ENCODE measurements at places on chromosomes 6 and 20. TPM values are rescaled to one million over a fixed set of nuclear protein-coding genes. Genes with fewer than 3 reads are reported as not detected.

- DNase-seq: peak; percentile 64
These were observed 197.1 kb upstream of the RGS17 start for GRCh38 chr6:153328194-153328593.

GRCh38 chr20:57187068-57187634 is 79.3 kb downstream of the BMP7 start:
- DNase-seq: no peak

Gene ZBTB46
- 3.3 TPM for total RNA-seq

GRCh38 chr6:7468382-7469081 is 72.9 kb upstream of the DSP start:
- DNase-seq: peak; percentile 48

Gene DAAM2
- total RNA-seq: not detected

Gene NRN1
- 0.39 TPM for total RNA-seq

DNA sequence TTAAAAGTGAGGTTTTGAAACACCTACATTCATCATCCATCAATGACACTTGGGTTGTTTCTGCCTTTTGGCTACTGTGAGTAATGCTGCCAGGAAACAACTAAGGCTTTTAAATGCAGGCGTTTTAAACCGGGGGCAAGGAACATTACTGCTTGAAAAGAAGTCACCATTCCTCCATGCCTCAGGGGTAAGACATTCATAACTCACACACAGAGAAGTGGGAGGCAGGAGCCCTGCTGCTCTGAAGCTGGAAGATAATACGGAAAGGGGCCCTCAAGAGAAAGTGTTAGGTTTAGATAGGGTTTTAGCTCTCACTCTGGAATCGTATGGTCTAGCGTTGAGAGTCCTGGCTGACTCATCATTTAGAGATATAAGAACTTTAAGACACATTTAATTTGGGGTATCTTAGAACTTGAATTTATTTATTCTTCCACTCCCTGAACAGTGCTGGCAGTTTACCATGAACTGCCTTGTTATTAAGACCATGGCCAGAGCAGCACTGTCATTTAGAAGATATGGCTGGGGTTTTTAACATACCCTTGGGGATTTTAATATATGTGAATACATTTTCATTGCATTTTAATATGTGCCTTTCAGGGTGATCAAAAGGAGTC is 1.8 kb downstream of the TUBB1 start:
- DNase-seq: no peak

- DNase-seq: peak; percentile 9
These were observed 971.3 kb upstream of the DEFB115 start for GRCh38 chr20:30286157-30286556.

- DNase-seq: no peak
These were observed 70.7 kb downstream of the SOBP start for GRCh38 chr6:107560657-107561056.

DNA sequence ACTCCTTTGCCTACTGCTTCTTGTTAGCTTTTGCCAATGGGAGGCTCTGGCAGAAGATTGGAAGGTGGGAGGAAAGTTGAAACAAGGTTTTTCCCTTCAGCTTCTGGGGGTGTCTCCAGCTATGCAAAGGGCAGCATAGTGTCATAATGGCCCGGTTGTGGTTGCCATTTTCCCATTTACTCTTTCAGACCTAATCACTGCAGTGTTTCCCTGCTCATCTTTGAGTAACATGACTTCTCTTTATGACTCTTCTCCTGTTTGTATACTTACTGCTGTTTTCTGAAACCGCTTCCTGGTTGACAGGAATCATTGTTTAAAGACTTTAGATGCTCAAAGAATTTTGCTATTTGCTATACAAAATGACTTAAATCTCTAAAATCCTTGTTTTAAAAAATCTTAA is 19.9 kb downstream of the NRN1 start:
- DNase-seq: no peak

DNA sequence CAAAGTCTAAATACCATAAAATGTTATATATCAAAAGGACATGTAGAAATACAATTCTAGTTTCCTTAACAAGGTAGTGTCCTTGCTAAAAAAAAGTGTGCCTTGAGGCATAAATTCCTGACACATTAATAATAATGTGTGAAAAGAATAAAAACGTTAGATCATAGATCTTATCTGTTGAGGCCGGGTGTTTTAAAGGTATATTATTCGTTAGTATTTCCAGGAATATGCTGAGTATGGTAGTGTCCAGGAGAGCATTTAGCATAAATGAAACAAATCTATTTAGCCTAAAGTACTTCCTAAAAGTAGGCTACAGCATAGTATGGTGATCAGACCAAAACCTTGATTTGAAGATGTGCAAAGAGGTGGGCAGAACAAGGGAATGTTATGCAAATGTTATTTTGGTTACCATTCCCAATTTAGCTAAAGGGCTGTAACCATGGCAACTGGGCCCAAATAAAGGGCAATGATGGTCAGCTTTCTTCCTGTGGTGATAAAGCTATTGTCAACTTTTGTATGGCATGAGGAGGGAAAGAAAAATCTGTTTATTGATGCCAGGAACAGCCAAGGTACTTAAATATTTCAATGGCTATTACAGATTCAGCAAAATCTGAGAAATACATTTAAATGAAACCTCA is 18.9 kb downstream of the MKKS start:
- DNase-seq: peak; percentile 13

- DNase-seq: no peak
These were observed 4.6 kb upstream of the BICRAL start for GRCh38 chr6:42777126-42777822.

Gene GLP1R
- not detected for total RNA-seq

- DNase-seq: no peak
These were observed 100.0 kb downstream of the PRDM1 start for GRCh38 chr6:106186172-106186571.

DNA sequence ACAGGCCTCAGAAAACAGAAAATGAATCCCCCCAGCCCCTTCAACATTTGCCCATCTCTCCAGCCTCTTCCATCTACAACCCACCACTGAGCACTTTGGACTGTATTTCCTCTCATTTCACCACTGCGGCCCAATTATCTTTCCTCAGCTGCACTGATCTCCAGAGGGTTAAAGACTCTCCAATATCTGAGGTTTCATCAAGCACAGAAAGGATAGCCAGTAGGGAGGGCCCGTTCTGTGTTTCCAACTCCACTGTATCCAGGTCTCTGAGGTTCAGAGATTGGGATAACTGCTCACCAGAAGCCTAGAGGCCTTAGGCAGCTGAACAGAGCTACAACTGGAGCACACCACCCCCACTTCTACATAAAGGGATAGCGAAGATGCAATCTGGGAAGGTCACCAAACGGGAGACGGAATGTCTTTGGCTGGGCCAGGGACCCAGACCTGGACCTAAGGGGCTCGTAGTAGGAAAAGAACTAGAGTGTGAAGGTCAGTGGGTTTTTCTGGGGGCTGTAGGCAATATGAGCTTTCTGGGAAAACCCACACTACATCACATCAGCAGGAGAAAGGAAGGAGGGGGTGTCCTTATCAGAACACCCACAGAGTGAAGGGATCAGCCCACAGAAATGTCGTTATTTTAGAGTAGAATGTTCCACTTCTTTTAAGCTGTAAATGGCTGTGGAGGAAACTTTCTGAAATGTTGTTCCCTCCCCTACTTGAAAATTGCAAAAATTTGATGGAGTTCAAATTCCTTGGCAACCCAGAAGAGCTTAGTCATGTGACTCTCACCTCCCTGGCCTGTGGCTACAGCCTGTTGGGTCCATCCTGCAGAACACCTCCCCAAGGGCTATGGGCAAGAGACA is 7.3 kb downstream of the KCNK5 start:
- no peak for DNase-seq

Gene NKAIN4
- not detected for total RNA-seq

DNA sequence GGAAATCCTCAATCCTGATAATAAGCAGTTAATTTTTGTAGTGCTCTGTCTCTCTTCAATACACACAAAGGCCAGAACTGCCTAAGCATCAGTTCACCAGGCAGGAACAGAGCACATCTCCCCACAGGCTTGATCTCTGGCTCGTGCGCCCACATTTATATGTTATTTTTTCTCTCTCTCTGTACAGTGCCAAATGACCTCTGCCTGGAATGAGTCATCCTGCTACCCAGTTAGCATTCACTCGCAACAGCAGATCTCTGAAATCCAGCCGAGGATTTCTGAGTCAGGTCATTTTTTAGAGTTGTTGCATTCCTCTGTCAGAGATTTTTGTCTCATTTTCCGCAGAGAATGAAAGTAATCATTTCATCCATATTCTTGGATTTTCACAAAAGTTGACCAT is 107.1 kb downstream of the COL12A1 start:
- peak; percentile 55 for DNase-seq

Gene VSTM2L
- total RNA-seq: not detected

GRCh38 chr6:16511040-16511660 is 250.1 kb downstream of the ATXN1 start:
- DNase-seq: peak; percentile 57

Gene RFX6
- total RNA-seq: 0.23 TPM

GRCh38 chr20:62925420-62926228 is 681 bp downstream of the DIDO1 start:
- no peak for DNase-seq

DNA sequence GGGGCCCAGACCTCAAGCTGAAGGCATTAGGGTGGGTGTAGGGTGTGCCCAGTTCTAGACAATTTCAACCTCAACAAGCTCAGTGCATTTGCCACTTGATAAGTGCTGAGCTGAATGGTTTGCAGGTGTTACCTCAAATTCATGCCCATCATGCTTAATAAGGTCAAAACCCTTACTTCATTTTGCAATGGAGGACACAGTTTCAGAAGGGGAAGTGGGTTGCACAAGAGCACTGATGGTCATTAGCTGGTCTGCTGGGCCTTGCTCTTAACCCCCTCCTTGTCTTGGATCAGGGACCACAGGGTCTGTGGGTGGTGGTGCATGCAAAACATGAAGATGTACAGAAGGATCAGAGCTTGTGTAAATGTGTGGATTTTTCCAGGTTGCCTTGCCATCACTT is 71.0 kb upstream of the SIRPA start:
- DNase-seq: no peak

Gene CRISP2
- not detected for total RNA-seq

- DNase-seq: no peak
These were observed 11.3 kb downstream of the NPEPL1 start for GRCh38 chr20:58703765-58704371.

DNA sequence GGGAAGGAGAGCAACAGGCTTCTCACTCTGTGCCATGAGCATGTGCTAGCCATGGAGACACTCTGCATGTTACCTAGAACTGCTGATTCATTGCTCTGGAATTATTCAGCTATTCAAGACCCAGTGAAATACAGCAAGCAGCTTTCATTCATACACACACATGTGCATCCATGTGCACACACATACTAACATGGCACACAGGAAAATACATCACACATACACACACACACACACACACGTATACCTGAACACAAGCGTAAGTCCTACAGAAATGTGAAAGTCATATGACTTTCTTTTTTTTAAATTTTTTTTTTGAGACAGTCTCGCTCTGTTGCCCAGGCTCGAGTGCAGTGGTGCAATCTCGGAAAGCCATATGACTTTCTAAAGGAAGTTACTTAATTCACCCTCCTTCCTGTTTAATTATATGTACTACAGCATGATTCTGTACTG is 108.2 kb upstream of the NFATC2 start:
- DNase-seq: no peak

DNA sequence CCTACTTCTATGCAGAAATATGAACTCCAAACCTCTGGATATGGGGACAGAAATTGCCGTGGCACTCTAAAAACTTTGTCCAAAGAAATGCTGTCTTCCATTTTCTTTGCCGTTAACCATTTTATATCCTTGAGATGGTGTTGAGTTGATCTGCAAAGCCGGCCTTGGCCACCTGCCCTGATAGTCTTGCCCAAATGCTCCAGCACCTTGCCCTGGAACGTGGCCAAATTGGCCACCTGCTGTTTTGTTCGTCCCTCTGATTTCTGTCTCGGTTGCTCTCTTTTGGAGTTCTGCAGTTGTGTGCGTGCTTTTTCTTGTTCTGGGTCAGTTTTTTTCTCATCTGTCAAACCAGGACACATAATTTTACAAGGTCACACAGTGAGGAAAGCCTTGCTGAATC is 239.7 kb upstream of the GMDS start:
- no peak for DNase-seq

DNA sequence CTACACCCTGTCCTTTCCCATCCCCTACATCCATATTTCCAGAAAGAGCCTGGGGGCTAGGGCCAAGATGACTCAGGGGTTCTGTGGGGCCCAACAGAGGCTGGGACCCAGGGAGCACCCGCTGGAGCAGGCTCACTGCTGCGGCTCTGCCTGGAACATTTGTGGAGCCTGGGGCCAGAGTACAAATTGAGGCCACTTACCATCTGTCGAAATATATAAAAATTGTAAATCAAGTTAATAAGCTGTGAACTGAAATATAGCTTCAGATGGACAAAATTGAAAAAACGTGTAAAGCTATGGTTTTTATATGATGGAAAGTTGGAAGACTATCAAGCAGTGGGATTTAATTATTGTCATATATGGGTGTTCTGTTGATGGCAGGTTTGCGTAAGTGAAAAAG is 82.9 kb upstream of the ATXN1 start:
- no peak for DNase-seq

- DNase-seq: peak; percentile 2
These were observed 49.7 kb upstream of the NOP56 start for GRCh38 chr20:2602746-2603145.

DNA sequence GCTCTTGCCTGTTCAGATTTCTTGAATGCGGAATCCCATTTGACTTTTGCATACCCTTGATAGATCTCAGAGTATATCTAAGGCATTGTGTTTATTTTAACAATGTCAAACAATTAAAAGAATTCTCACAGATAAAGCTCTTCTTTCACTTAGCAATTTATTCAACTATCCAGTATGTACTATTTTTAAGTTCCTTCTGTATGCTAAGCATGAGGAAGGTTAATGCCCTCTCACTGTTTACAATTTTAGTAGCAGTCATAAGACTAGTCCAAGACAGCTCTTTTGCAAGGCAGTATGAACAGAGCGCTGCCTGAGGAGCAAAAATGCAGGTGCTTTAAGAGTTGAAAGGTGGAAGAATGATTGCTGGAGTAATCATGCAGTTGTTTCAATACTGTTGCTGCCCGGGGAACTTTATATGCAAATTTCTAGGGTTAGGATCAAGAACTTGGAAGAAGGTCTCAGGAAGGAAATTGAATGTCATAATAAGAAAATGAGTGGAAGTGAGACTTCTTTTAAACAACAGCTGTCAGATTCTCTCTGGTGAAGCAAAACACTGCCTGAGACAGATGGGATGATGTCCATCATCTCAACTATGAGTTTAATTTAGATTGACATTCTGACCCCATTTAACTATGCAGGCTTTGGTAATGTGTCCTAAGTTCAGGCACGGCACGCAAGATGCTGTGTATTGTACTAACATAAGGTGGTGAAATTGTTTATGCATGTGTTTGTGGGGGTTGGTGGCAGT is 1303.5 kb upstream of the CITED2 start:
- no peak for DNase-seq

DNA sequence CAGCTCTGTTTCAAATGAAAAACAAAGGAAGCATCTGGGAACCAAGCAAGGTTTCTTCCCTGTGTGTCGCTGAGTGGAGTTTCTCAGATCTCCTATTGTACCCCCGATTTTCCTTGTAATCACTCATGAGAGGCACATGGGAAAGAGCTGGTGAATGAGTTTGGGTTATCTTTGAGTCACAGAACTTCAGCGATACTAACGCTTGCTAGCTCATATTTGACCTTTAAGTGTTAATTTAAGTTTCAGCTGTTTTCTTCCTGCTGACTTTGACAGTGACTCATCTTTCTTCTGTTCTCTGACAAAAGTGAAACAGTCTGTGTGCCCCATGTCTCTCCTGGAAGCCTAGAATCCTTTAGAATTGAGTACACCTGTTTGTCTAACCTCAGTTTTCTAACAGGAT is 261.1 kb upstream of the RGS17 start:
- no peak for DNase-seq

GRCh38 chr6:93468291-93468690 is 48.9 kb upstream of the EPHA7 start:
- DNase-seq: no peak

- no peak for DNase-seq
These were observed 30.4 kb upstream of the PREX1 start for GRCh38 chr20:48858075-48858790.

Data from HT-29 (cell line).